Stimulated activated naive CD4-positive, alpha-beta T cell (primary cell): ENCODE measurements at places on chromosomes 7 and 10.

GRCh38 chr10:43801626-43802025, 152.9 kb upstream of the ZNF32 start:
- no peak for DNase-seq

GRCh38 chr7:22542669-22543068, 42.7 kb upstream of the STEAP1B start:
- DNase-seq: no peak

DNA sequence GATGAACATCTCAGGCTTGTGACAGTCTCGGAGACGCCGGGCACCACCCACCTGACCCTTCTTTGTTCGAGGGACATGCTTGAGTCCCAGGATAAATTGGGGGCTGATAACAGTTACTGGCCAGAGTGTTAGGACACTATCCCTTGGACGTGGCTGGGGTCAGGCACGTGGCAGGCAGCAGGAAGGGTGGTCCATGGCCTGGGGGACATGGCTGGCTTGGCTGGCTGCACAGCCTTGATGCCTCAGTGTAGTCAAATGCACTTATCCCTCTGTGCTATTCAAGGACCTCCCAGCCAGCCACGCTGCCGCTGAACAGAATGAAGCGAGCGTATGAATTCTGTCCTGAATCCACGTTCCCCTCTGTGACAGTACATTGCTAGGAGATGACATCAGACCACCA, 662.0 kb upstream of the FOXK1 start:
- DNase-seq: no peak

DNA sequence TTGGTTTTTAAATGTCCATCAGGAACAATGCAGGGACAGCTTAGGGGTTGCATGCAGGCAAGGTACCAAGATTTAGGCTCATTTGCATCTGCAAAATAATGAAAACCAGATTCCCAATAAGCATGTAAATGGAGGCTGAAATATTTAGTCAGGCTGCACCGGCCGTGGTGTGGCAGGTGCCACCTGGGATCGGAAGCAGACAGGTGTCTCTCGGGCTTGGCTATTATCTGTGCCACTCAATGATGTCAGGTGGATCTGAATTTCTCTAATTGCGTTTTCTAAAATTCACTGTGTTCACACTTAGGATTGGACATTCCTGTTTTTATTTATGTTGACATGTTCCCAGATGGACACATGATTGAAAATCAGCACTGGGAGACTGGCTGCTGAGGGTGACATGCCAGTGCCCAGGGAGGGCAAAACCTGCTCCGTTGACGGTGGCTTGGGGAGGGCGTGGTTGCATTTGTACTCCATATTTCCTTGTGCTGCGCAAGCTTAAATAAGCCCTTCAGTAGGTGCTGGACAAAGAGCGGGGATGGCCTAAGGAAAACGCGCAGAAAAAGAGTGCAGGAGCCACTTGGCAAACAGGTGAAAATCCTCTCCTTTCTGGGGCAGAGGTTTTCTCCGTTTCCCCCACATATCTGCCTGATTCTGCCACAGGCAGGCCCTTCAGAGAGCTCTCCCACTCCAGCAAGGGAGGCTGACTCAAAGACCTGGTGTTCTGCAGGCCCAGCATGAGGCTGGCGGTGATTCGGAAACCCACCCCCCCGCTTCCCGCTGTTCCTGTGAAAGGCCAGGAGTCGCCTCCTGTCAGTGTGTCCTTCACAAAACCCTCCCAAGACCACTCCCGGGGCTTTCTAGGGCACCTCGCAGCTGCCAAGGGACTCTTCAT, 142.5 kb downstream of the WDR37 start:
- no peak for DNase-seq

GRCh38 chr7:94969434-94970084, 62.2 kb downstream of the PPP1R9A start:
- DNase-seq: no peak
